ENCODE measurements at places on chromosomes 12 and 14. TPM values are rescaled to one million over a fixed set of nuclear protein-coding genes. Genes with fewer than 3 reads are reported as not detected.

DNA sequence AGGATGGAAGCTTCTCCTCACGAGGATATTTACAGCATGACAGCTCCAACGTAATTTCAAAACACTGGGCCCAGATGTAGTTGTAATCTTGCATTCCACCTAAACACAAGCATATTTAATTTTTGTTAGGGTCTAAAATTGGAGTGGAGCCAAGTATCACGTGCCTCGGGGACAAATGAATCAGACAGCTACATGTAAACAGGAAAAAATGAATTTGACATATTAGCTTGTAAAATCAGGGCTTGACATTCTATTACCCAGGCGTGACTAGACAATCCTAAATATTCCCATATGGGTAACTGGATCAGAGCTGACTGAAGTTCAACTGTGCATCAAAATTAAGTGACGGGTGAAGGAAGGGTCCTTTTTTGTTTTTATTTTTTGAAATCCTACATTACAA is 59.0 kb downstream of the MDM2 start:
- DNase-seq = no peak

DNA sequence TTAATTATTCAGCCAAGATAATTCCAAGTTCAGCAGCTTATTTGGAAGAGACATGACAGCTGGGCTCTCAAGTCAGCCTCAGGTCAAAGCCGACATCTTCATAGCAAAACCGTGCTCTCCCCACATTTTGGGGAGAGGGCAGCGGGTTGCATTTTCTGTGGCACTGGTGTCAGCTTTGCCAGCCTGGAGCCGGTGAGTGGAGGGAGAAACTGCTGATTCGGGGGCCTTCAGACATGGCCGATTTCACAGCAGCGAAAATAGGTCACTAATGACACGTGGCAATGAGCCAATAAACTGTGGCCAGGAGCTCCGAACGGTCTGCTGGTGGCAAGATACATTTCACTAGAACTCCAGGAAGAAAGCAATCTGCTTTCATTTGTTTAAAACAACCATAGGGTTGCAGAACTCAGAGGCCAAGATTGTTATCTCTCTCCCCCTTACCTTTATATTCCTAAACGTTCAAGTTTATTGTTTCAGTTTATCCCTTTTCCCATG is 173.2 kb downstream of the CAND1 start:
- DNase-seq = no peak

DNA sequence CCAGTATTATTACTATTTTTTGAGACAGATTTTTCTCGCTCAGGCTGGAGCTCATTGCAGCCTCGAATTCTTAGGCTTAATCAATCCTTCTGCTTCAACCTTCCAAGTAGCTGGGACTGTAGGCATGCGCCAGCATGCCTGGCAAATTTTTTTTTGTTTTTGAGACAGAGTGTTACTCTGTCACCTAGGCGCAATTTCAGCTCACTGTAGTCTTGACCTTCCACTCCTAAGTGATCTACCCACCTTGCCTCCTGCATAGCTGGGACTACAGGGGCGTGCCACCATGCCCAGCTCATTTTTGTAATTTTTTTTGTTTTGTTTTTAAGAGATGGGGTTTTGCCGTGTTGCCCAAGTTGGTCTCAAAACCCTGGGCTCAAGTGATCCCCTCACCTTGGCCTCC is 15.2 kb downstream of the ERC1 start:
- DNase-seq = no peak

- DNase-seq = no peak
Observed at GRCh38 chr12:10223208-10223607, 10.5 kb downstream of the GABARAPL1 start.

GRCh38 chr14:89227496-89227836 is 189.6 kb downstream of the FOXN3 start:
- no peak for DNase-seq

GRCh38 chr14:61466249-61466904 is 145.0 kb downstream of the PRKCH start:
- DNase-seq = no peak

DNA sequence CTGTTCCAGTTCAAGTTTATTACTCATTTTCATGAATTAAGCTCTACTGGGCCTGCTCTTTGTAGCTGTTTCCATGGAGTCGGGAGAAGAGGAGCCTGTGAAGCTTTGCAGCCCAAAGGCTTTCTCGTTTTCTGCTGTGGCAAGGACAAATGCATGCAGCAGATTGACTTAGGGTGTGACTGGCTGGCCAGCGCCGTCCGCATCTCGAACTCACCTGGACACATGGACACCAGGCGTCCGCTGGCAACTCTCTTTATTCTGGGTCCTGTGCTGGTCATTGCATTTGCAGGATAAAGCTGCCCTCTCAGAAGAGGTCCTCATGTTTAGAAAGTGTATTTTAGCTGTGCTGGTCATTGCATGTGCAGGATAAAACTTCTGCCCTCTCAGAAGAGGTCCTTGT is 350.4 kb downstream of the TMEM121 start:
- no peak for DNase-seq

GRCh38 chr12:114213055-114213581 is 192.8 kb downstream of the TBX5 start:
- DNase-seq = no peak

DNA sequence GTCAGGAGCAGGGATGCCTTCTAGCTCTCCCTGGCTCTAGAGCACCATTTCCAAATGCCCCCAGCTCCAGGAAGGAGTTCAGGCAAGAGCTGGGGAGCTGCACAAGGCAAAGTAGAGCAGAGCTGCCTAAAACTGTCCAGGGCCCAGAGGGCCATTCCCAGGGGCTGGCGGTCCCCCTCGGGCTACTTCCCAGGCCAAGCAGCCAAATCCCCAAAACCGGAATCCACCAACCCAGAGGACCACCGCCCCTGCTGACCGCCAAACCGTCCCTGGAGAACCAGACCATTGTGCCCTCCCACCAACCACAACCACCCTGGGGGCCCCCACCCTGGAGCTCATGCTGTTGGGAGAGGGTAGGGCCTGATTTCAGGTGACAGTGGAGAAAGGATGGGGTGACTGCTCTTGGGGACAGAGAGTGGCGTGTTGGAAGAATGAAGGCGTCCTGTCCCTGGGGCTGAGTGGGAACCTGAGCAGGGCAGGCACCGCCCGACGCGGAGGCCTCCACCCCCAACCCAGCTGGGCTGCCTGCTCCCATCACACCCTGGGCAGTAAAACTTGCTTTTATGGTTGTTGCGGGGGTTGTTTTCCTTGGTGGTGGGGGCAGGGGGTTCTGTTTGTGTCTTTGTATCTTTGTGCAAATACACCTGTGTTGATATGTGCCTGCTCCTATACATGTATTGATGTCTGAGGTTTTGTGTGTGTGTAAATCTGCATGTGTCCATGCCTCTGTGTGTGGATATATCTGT is 24.0 kb upstream of the KRT78 start:
- no peak for DNase-seq

DNA sequence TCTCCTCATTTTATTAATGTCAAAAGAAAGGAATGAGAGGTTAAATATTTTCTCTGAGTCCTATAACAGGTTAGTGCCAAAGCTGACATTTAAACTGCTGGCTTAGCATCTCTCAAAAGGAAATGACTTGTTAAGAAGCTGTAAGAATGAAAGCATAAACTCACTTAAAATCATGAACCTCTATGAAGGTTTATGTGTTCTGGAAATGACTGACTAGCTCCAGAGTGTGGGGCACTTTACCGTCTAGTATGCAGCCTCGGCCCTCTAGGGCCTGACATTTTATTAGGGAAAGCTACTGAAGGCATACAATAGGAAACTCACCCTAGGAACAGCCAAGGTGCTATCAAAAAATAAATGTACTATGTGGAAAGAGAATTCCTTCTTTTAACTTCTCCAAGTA is 35.1 kb downstream of the SPX start:
- no peak for DNase-seq

GRCh38 chr14:77058117-77058516 is 29.6 kb upstream of the IRF2BPL start:
- DNase-seq = no peak

DNA sequence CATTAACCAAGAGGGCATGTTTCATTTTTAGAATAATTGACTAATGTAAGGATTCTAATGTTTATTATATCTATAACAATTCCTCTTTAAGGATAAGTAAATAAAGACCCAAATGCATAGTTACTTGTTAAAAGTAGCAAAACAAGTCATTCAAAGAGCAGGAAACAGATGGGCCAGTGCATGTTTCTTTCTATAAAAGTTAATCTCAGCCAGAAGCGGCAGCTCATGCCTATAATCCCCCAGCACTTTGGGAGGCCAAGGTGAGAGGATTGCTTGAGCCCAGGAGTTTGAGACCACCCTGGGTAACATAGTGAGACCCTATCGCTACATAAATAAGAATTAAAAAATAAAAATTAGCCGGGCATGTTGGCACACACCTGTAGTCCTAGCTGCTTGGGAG is 391.0 kb upstream of the RGS6 start:
- no peak for DNase-seq

DNA sequence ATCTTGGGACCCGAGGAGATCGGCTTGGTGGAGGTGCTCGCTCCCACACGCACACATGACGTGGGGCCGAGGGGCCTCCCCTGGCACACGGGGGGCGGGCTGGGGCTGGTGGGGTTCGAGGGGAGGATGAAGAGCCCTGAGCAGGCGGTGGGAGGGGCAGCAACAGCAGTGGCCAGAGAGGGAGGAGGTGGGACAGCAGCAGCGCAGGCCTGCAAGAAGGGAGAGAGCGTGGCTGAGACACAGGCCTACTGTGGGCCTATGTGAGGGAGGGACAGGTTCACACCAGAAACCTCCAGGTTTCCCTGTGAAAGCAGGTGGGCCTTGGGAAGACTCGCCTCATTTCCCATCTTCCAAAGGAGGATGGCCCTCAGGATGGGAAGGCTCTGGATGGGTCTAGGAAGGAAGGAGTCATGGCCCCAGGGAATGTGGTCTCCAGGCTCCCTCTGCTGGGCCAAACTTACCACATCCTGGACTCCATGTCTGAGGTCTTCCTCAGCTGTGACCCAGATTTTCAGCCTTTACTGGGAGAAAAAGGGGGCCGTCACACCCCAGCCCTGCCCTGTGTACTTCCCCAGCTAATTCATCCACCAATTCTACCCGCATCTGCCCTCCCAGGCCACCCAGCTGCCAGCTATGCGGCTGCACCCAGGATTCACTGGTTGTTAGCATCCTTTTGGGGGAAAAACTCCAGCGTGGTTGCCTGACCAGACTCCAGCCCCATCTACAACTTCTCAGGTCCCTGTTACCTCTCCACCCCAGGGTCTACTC is 2.8 kb downstream of the PIANP start:
- no peak for DNase-seq

Gene PIWIL1
- total RNA-seq = not detected

Gene ARHGAP9
- 5.4 TPM for total RNA-seq

Gene ACSM4
- not detected for total RNA-seq

Gene KRT77
- total RNA-seq = 192 TPM

Gene TMCC3
- total RNA-seq = 17.2 TPM

Measured in suprapubic skin (tissue), 4 donors.